ENCODE measurements at places on chromosomes 13 and 19.
A peak's percentile ranks its signal among the peaks of the same experiment; 100 is the strongest.

- DNase-seq: no peak
Observed at GRCh38 chr13:113917096-113917495, 53.2 kb upstream of the GAS6 start.

DNA sequence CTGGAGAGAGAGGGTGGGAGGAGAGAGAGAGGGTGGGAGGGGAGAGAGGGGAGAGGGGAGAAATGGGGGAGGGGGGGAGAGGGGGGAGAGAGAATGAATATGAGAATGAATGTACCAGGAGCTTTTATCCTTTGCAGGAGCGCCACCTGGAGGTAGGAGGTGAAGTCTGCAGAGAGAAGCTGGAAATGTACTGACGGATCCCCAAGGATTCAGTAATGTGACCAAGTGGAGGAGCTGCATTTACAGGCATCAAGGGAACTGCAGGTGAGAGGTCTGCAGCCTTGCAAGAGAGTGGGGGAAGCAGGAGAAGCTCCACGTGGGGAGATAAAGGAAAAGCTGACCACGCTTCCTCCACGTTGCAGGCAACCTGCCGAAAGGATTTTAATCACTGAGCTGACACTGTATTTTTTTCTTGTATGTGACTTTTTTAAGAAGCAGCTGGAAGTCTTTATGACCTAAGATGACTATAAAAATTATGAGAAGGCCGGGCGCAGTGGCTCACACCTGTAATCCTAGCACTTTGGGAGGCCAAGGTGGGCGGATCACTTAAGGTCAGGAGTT is 33.7 kb downstream of the VSTM1 start:
- DNase-seq: peak; percentile 53

GRCh38 chr13:75749407-75749806 is 113.3 kb downstream of the LMO7 start:
- DNase-seq: no peak

GRCh38 chr13:112818698-112819045 is 128.8 kb downstream of the ATP11A start:
- DNase-seq: no peak

GRCh38 chr13:23969647-23970046 is 72.3 kb upstream of the C1QTNF9B start:
- DNase-seq: no peak

- DNase-seq: no peak
Observed at GRCh38 chr19:5206751-5207075, 133.9 kb downstream of the PTPRS start.

GRCh38 chr13:44045180-44045562 is 165.5 kb downstream of the LACC1 start:
- DNase-seq: no peak

GRCh38 chr19:754530-754929 is 3.6 kb downstream of the MISP start:
- no peak for DNase-seq

GRCh38 chr19:15288146-15288963 is 44.0 kb downstream of the BRD4 start:
- DNase-seq: no peak

DNA sequence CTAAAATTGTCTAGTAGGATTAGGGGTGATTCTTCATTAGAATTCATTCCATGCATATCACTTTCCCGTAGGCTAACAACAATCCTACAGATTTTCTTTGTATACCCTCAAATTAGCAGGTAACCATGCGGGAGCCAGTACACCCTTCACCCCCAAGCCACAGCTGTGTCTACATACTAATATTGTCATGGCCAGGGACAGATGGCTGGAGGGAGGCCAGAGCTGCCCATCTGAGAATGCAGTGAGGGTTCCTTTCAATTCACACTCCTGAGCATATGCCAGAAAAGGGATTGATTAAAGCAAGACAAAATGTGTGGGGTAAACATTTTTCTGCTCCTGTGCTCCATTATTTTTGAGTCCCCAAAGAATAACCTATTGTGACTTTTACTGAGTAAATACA is 68.9 kb downstream of the FREM2 start:
- DNase-seq: no peak

- peak; percentile 19 for DNase-seq
Observed at GRCh38 chr19:4971424-4971793, 2.5 kb downstream of the KDM4B start.

DNA sequence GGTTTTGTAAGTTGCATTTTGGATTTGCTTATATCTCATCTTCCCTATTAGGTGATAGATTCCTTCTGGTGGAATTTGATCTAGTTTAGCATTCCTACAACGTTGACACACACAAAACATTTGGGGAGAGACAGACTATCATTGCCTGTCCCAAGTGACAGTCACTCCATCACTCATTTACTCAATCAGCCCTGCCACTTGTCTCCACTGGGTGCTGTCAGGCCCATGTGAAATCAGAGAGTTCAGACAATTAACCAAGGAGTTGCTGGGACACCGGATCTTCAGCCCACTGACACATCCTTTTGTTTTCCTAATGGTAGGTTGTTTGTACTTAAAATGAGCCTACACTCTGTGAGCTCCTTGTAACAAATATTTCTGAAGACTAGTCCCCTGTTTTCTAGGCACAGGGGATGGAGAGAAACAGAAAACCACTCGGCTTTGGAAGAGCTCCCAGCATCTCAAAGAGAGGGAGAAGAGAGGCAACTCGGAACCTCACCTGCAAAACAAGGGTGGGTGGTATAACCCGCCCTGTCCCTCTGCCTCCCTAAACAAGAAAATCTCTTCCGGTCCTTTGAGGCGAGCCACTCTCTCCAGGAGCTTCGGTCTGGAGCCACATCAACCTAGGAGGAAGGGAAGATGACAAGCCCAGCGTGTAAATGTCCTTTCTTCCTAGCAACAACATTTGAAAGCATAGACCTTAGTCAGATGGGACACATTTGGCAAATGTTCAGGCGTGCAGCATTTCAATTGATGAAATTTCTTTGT is 440.9 kb upstream of the KLF12 start:
- DNase-seq: peak; percentile 5

DNA sequence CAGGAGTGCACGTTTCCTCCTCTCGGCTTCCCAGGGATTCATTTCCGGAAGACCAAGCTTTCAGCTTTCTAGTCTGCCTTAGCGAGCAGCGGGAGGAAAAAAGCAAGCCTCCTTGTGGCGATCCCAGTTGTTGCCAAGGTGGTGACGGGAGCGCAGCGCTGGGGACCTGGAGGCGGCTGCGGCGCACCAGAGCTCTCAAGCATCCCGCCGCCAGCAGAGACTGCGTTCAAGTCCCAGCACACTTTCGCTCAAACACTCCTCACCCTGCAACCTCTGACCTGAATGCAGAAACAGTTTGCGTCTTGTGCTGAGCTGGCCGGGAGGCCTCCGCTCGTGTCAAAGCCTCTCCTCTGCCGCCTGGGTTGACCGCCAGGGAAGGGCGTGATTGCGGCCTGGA is 4.9 kb downstream of the GSX1 start:
- no peak for DNase-seq

GRCh38 chr19:5156231-5156986 is 184.2 kb downstream of the PTPRS start:
- no peak for DNase-seq

DNA sequence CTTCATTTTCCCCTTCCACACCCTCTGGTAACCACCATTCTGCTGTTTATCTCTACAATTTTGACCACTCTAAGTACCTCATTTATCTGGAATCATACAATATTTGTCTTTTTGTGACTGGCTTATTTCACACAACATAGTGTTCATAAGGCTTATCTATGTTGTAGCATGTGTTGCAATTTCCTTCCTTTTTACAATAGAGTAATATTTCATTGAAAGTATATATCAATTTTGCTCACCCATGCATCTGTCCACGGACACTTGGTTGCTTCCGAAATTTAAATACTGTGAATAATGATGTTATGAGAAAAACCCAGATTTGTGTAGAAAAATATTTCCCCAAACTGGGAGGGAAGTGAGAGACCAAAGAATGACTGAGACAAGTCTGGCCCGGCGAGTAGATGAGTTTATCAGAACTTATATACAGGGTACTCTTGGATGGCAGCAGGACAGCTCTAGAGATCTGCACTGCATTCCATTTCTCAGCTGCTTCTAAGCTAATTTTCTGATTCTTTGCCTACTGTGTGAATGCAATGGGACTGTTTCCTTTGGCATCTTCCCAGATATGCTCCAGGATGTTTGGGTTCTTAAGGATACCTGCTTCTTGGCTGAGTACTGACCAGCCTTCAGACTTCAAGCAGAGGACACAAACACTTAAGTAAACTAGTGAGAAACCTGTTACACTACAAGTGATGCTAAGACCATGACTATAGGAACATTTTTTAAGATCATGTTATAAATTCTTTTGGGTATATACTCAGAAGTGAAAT is 834.0 kb upstream of the PCDH9 start:
- no peak for DNase-seq

- no peak for DNase-seq
Observed at GRCh38 chr13:100674572-100674871, at the start of gene TMTC4. TSS of gene TMTC4 (minus strand) at chr13:100674795. CDS start at chr13:100670362, 4,433 bp downstream.

DNA sequence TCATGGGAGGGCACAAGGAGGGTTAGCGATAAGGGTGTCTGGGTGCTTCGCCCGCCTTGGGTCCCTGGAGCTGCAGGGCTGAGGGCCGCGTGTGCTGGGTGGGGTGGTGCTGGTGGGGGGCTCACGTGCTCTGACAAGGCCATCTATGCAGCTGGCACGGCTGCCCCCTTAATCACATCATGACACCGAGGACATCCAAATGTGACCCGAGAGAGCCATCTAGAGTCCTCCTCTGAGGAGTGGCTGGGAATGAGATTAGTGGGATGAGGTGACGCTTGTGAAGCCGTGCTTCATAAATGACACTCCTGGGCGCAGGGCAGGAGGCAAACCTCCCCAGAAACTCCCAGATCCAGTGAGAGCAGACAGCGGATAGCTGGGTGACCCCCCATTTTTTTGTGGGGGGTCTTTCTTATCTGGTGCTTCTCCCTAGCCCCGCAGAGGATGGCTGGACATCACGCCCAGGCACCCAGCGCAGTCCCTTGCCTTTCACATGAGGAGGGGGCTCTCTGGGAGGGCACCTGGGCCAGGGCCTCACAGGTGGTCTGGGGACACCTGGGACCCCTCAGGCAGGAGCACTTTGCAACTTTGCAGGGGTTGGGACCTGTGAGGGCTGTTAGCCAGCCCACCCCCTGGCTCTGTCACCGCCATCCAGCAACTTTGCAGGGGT is 6.6 kb downstream of the FZR1 start:
- no peak for DNase-seq

- DNase-seq: peak; percentile 73
Observed at GRCh38 chr19:1266916-1267476, 2.1 kb upstream of the CIRBP start.

DNA sequence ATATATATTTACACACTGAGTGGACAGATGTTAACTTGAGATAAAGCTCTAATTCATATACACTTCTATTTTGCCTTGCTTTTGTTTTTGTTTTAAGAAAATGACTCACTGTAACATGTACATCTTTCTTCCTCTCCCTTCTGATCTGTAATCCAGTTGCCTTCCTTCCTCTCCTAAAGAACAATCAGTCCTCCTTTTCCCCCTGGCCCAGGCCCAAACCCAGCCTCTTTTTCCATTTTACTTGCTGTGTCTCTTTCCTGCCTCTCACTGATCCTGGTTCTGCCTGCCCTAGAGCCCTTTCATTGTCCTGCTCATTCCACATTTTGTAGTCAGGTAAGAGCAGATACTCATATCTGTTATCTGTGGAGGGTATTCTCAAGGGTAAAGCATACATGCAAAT is 50.8 kb downstream of the ZAR1L start:
- DNase-seq: no peak

DNA sequence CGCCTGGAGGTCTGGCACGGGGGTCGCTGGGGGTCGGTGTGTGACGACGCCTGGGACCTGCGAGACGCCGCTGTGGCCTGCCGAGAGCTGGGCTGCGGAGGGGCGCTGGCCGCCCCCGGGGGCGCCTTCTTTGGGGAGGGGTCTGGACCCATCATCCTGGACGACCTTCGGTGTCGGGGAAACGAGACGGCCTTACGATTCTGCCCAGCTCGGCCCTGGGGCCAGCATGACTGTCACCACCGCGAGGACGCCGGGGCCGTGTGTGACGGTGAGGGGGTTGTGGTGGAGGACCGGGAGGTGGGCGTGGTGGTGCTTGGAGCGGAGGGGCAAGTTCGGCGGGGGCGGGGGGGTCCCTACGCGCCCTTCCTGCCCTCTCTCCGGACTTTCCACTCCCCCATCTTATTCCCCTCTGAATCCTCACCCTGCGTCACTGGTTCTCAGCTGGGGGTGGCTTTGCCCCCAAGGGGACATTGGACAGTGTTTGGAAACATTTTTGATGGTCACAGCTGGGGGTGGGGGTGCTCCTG is 5.5 kb downstream of the SSC5D start:
- DNase-seq: no peak

- no peak for DNase-seq
Observed at GRCh38 chr19:5229778-5230335, 110.8 kb downstream of the PTPRS start.

DNA sequence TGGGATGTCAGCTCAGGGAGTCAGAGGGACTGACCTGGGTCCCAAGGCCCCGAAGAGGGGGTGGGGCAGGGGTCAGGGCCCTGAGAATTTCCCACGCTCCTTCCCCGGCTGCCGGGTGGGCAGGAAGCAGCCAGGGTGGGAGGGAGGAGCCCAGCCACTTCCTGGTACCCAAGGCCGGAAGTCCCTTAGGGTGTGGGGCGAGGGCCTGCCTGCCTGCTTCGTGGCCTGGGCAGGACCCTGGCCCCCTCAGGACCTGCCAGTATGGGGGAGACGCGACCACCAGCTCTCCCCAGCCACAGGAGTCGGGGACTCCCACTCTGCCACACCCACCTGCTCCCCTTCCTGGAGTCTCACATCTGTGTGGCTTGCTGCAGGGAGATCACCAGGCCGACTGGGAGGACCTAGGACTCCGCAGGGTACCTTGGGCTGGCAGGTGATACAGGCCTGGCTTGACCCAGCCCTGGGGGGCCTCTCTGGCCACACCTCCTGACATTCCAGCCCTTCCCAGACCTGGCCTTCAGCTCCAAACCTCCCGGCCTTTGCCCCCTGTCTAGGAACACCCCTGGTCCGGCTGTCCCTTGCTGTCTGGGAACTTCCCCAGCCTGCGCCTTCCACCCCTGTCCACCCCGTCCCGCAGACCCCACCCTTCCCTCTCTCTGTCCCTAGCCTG is 9.8 kb upstream of the CIRBP start:
- DNase-seq: peak; percentile 79

GRCh38 chr13:44048326-44048725 is 168.6 kb downstream of the LACC1 start:
- DNase-seq: no peak

GRCh38 chr13:102299366-102299765 is 102.5 kb downstream of the FGF14 start:
- DNase-seq: no peak

GRCh38 chr19:11091703-11092153 is 2.5 kb downstream of the LDLR start:
- peak; percentile 43 for DNase-seq

- no peak for DNase-seq
Observed at GRCh38 chr13:98677398-98677797, 75.1 kb downstream of the SLC15A1 start.
